ENCODE measurements at places on chromosomes 11 and 22.
A peak's percentile ranks its signal among the peaks of the same experiment; 100 is the strongest.

- DNase-seq: no peak
Measured at GRCh38 chr22:31952094-31952401, 7.7 kb downstream of the YWHAH start.

- DNase-seq: no peak
Measured at GRCh38 chr11:127888386-127888785, 699.0 kb downstream of the ETS1 start.

GRCh38 chr22:44438481-44439131 is 59.4 kb downstream of the RTL6 start:
- no peak for DNase-seq

GRCh38 chr11:48017831-48018527 is 37.6 kb downstream of the PTPRJ start:
- DNase-seq: no peak

- no peak for DNase-seq
Measured at GRCh38 chr11:35981581-35981980, 37.7 kb downstream of the LDLRAD3 start.

GRCh38 chr11:114036147-114036811 is 23.2 kb upstream of the ZBTB16 start:
- peak; percentile 47 for DNase-seq

DNA sequence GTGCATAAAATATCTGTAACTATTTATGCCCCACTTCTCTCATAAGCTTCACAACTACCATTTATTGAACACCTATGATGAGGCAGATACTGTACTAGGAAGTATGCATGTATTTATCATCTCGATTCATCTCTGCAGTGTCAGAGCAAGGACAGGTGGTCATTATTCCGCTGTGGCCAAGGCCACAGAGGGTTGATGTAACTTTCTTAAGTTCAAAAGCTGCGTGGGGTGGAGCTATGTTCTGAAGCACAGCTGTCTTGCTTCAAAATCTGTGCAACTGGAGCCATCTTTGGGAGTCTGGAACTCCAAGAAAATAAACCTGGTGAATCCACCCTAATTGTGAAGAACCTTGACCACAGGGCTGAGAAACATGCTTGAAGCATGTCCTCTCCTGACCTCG is 60.2 kb upstream of the HMGXB4 start:
- DNase-seq: no peak

DNA sequence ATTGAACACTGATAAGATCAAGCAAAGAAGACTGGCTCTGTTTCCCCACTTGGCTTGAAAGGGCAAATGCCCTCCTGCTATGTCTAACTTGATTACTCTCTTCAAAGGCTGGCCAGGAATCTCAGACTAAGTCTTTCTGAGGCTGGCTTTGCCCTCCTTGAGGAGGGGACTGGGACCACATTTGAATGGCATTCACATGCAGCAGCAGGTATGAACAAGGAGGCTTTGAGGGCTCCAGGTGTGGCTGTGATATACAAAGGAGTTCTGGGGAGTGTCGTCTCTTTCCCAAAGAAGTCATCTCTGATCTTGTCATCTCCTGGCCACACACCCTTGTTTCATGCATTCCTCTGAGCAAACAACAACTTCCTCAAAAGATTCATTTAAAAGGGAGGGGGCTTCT is 130.8 kb downstream of the ARL14EP start:
- no peak for DNase-seq

- no peak for DNase-seq
Measured at GRCh38 chr11:69650081-69650831, 9.3 kb downstream of the CCND1 start.

DNA sequence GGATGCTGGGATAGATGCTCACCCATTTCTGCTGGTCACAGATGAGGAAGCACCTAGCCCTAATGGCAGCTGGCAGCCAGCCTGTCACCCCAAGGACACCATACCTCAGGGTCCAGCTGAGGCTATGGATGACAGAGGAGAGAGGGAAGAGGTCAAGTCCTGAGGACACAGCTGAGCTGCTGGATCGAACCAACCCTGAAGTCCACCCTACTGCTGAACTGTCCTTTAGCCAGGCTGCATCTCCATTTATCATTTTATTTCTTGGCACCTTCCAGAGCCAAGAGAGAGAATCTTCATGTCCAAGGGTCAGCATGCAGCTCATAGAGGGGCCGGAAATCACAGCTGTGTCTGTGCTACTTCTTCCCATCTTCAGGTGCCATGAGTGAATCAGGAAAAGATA is 30.9 kb downstream of the RPS6KA4 start:
- DNase-seq: no peak

GRCh38 chr11:65390996-65391395 is 4.6 kb downstream of the FRMD8 start:
- no peak for DNase-seq

DNA sequence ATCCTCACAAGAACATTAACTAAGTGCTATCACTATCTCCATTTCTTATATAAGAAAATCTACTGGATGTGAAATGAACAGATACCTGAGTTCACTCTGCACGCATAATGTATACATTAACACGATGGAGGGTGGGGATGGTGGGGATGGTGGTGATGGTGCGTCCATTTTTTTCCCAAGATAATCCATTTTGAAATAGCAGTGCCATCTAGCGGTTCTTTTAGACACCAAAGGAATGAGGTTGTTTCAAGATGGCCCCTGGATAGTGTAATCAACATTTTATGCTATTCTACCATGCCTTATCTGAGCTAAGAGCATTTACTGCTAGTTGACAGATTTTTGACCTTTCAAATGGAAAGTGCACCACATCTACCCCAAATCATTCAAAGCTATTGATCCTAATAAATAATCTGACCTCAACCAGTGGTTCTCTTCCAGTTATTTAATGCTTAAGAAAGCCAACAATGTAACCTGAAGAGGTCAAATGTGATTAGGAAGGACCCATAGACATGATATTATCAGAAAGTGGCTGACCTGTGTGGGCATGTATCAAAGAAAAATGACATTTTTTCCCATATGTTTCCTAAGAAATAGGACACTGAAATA is 714.7 kb upstream of the TENM4 start:
- no peak for DNase-seq
